ENCODE measurements at places on chromosomes 16 and 17.

DNA sequence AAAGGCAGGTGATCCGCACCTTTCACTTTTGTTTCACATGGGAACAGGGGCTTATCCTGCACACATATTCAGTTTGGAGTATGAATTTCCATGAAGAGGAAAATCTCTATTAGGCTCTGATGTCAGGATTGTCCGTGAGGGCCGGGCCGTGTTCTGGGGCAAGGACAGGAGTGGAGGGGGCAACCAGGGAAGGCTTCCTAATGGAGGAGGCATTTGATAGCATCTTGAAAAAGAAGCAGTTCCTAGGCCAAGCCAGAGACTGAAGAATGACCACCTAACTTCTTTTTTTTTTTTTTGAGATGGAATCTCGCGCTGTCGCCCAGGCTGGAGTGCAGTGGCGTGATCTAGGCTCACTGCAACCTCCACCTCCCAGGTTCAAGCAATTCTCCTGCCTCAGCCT lies 174.2 kb downstream of the SEC14L1 start:
- DNase-seq: no peak

GRCh38 chr16:85126705-85127378 lies 14.6 kb upstream of the CIBAR2 start:
- no peak for DNase-seq

DNA sequence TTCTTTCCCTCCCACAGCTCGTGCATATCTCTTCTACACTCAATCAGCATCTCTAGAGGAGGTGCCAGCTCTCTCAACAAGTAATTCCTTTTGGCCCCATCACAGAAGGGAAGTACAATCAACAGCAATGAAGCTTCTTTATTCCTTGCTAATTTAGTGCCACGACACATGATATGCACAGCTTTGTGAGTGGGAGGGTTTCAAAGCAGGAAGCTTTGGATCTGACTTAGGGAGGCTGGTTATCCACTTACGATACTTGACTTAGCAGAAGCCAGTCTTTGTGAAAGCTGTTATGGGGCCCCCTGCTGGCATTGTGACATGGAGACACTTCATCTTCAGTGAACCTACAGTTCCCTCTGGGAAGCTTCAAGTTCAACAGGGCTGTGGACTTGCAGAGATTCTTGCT lies 81.0 kb downstream of the TMEM100 start:
- DNase-seq: no peak

DNA sequence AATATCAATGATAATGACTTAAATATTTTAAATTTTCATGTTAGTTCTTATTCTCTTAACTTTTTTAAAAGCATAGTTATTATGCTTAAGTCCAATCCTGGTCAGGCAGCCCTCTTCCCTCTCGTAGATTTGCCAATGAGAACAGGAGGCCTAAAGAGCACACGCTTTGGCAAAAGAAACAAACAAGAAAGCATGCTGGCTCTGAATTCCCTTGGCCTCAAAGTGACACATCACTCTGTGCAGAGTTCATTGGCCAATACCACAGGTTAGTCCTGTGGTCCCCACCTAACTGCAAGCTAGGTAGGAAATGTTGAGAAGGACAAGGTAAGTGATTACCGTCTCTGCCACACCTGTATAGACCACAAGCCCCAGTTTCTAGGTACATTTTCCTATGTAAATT lies 61.5 kb downstream of the MYO1D start:
- DNase-seq: no peak

DNA sequence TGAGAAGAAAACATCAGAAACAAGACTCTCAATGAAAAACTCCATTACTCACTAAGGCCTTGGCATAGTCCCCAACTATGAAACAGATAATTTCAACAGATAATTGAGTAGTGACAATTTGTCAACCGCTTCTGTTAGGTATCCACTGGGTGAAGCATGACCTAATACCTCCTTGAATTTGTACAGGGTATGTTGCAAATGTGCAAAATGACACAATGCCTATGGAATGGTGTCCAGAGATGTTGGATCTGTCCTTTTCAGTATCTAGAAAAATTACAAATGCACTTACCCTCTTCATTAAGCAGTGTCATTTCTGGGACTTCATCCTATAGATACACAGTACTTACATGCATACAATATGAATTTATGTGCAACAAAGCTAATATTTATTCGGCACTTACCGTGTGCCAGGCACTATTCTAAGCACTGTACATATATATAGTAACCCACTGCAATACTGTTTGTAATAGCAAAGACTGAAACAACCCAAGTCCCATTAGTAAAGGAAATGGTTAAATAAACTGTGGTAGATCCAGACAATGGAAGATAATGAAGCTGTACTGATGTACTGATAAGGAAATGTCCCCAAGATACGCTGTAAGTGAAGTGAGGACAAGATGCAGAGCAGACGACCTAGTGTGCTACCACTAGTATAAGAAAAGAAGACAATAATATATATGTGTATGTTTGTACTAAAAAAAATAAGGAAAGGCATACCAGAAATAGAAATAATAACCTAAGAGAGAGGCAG lies 21.4 kb upstream of the SLC6A4 start:
- no peak for DNase-seq

DNA sequence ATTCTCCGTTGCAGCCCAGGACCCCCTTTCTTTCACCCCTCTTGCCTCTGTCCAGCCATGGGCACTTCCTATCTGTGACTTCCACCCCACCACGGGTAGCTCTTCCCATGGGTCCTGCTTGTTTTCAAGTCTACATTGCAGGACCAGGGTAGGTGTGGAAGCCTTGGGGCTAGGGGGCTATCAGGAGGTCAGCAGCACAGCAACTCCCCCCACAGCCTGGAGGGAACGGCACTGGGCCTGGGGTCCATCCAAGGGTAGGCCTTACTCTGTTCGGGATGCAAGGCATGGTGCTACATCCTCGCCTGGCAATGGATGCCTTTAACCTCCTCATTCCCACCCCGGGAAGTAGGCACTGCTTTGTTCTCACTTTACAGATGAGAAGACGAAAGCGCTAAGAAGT lies 109.3 kb downstream of the IRX5 start:
- DNase-seq: no peak

- no peak for DNase-seq
Observed at GRCh38 chr17:43848601-43849000, 1.6 kb downstream of the CD300LG start.

DNA sequence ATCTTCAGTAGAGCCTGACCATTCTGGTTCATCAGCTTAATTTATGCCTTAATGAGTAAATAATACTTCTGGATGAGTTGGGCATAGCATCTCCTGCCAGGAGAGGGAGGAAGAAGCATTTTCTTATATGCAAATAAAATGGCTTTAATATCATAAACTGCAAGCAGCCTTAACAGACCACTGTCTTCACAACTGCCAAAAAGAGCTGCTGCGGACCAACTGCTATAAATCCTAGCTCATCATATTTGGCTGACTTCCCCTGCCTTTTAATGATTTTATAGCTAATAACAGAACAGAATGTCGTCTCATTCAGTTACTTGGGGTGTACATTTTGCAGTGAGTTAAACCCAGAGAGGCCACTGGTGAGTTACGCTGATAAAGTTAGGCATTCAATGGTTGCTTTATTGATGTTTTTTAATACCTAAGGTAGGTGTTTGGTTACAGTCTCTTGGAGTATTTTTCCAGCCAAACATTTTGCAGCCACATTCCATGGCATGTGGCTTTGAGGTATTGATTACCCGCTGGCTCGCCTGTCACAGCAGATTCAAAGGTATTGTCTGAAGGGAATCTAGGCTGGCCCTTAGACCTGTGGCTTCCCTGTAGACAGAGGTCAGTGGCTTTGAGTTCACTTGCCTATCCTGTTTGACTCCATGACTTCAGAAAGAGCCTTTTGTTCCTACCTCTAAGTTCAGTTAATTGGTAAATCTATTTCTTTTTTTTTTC lies 16.4 kb downstream of the FAM20A start:
- no peak for DNase-seq

DNA sequence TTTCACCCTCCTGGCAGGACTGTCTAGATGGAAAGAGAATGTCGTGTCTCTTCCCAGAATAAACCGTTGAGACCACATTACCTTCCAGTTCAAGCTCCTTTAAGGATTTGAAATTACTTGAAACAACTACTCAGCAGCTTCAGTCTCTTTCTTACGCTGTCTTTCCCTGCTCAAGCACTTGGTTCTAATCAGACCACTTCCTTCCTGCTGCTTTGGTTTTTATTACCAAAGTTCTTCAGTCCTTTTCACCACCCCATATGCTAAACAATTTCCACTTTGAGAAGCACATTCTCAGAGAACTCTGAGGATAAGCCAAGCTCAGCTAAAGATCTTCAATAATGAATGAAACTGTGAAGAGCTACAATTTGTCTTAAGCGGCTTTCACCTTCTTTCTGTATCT lies 105.4 kb downstream of the STX8 start:
- DNase-seq: no peak

DNA sequence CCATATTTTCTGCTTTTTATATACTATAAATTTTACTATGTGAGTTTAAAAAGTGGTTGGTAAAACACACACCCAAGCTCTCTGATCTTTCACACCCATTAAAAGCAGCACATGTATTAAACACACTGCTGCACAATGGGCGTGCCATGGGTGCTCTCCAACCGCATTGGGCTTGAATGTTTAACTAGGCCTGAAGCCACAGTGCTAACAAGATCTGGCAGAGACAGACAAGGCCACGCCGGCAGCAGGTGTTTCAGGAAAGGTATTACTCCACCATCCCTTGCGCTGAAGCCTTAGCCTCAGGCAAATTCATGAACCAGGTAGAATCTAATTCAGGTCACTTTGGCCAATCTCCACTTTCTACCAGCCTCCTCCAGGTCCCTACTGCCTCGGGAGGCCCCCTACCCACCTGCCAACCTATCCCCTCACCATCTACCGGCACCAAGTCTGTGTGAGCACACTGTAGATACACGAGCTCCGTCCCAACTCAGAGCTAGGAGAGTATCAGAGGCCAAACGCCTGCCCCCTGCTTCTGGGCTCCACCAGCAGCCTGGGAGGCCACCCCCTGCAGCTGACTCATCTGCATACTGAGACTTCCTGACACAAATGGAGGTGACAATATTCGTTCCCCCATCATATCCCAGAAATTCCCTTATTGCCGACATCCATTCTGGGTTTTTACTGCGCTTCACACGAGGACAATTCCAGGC lies 95.0 kb downstream of the ADCY9 start:
- DNase-seq: no peak

DNA sequence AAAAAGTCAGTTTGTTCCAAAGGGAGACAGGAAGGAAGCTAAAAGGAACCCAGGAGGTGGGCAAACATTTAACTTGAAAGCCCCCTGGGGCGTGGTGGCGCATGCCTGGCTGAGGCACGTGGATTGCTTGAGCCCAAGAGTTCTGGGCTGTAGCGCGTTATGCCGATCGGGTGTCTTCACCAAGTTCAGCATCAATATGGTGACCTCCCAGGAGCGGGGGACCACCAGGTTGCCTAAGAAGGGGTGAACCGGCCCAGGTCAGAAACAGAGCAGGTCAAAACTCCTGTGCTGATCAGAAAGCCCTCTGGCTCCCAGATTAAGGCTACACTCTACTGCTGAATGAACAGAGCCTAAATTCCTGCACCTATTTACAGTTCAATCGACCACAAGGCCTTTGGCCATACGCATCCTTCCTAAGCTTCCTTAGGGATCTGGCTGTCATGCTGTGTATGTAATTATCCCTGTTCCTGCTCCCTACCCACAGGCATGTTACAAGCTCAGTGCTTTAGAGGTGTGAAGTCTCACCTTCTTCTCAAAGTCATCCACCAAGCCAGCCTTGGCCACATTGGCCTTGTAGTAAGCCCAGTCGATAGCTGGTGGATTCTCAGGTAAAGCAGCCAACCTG lies 5.0 kb downstream of the ATP5PD start:
- no peak for DNase-seq

GRCh38 chr17:76056882-76057281 lies 15.4 kb downstream of the SRP68 start:
- no peak for DNase-seq

DNA sequence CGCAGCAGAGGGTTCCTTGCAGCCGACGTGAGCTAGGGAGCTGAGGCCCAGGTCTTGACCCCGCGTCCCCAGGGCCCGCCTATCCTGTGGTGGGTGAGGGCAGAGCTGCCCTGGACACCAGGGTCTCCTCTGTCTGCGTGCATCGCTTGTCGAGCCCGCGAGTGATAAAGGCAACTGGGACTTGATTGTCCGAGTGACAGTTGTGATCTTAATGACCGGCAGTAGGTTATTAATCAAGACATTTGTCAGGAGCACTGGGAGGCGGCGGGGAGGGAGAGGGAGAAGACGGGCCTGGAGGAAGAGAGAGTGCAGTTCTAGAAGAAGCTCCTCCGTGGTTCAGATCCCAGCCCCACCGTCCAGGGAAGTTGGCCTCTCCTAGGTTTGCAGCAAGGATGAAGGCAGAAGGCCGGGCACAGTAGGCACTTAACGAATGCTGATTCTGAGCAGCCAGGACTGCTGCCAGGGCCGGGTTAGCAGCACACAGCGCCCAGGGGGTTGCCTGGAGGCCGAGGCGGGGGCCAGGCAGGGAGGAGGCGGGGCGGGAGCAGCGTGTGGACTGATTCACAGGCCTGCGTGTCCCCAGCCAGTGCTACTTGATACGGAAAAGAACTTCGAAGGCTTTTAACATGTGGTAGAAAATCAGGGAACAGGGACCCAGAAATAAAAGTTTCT lies 11.3 kb upstream of the GSE1 start:
- DNase-seq: no peak

GRCh38 chr16:5036228-5037156 lies 2.8 kb upstream of the NAGPA start:
- no peak for DNase-seq

- DNase-seq: peak; percentile 31
Observed at GRCh38 chr17:59620518-59621259, 994 bp downstream of the CLTC start.

DNA sequence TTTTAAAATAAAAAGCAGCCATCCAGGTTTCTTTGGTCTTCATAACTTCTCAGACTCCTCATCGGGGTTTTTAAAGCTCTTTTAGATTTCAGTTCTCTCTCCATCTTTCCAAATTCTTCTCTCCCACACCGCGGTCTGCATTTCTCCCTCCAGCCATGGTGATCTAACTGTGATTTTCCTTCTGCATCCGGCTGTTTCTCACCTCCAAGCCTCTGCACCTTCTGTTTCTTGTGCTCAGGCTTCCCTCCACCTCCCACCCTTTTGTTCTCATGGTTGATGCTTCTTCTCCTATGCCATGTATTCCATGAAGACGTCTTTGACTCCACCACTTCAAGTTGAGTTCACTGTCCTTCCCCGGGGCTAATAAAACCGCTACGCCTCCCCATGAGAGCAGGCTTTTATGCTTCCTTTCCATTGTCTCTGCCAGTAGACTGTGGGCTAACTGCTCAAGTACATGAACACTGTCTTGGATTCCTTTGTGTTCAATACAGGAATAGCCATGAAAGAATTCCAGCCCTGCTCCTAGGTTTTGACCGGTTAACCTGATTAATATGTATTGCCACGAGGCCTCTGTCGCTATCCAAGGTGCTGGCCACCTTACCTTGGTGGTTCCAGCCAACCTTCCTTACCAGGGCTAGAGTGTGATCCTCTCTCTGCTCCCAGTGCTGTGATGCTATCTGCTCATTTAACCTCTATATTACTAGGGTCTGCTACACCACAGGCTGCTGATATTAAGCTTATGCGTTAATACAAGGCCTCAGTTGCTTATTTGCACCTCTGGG lies 625.1 kb downstream of the HS3ST4 start:
- no peak for DNase-seq
